ENCODE measurements at places on chromosomes 2 and 18. TPM values are rescaled to one million over a fixed set of nuclear protein-coding genes. Genes with fewer than 3 reads are reported as not detected.

DNA sequence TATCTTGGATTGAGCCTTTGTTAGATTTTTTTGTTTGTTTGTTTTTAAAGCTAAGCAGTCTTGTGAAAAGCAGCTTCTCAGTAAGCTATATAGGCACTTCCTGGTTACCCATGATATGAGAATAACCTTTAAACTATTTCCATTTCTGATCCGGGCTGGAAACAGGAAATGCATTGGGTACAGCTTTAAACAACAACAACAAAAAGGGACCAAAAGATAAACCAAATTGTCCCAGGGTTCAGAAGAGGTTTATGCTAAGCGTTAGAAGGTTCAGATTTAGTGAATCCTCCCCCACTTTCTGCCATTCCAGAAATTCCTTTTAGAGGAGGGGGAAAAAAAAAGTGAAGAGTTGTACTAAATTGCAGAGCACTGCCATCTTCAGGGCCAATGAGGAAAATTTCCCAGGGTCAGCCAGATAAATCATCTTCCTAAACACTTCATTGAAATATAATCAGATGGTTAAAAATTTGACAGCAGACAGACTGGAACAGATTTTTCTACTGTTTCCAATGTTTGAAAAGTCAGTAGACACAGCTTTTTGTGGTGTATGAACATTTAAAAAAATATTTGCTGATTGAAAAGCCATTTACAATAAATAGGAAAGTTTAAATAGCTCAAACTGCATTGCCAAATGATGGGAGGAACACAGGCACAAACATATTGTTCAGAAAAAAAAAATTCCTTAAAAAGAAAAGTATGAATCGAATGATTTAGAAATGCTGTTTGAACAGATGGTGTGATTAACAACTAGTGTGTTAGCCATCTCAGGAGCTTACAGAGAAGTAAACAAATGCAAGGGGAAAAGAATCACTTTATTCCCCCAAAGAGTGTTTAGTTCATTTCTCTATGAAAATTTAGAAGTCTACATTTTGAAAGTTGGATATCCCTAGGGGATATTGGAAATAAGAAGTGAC lies 189.9 kb upstream of the TANK start:
- H3K36me3 ChIP-seq: no peaks in the 10 kb centered on the region
- no peaks in the 10 kb centered on the region for H3K27me3 ChIP-seq
- peak; percentile 6 for DNase-seq

DNA sequence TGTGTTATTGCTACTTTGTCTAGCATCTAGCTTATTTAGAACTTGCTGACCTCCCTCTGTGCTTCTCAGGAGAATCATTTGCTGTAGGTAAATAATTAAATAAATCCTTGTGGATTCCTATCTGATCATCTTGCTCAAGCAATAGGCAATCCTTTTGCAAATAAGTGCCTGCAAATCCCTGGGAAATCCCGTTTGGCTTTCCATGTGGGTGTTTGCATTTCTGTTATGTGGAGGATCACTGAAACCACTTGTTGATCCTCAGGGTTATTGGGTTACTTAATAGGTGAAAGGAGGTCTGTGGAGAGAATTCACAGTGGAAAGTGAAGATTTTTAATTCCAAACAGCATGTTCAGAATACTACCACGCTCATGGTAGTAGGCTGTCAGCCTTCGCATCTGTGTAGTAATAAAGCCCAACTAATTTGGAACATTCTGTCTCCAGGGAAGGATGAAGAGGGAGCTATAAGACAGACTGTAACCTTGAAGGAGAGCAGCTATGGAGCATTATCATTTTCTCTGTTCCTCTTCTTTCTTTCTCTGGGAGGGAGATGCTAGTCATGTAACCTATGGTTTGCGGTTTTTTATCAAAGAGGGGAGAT lies 72.5 kb downstream of the GULP1 start:
- H3K27ac ChIP-seq: no peak overlapping the region
- no peak overlapping the region for H3K4me3 ChIP-seq
- H3K36me3 ChIP-seq: no peaks in the 10 kb centered on the region
- no peaks in the 10 kb centered on the region for H3K4me1 ChIP-seq
- no peaks in the 10 kb centered on the region for H3K27me3 ChIP-seq

GRCh38 chr2:196696423-196697079 lies 57.0 kb downstream of the CCDC150 start:
- H3K27ac ChIP-seq: no peak overlapping the region
- H3K36me3 ChIP-seq: no peaks in the 10 kb centered on the region
- H3K4me3 ChIP-seq: no peak overlapping the region
- DNase-seq: no peak
- no peaks in the 10 kb centered on the region for H3K27me3 ChIP-seq
- no peaks in the 10 kb centered on the region for H3K4me1 ChIP-seq

DNA sequence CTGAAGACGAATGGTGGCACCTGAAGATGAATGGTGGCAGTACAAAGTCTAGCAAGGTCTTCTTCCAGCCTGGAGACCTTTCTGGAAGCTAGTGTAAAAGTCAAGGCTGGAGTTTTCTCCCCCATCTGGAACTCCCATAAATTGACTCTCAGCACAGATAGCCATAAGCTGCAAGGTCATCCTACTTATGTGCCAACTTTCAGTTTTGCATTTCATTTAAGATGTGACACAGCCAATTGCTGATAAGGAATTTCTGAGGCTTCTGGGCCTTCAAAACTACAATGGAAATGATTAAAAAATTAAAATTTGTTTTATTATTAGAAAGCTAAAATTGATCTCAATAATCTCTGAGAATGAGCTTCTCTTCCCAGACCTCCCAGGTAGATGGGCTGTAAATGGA lies 10.2 kb downstream of the XDH start:
- no peak overlapping the region for H3K27ac ChIP-seq
- no peaks in the 10 kb centered on the region for H3K4me1 ChIP-seq
- DNase-seq: no peak
- no peaks in the 10 kb centered on the region for H3K27me3 ChIP-seq
- no peak overlapping the region for H3K4me3 ChIP-seq
- no peaks in the 10 kb centered on the region for H3K36me3 ChIP-seq

DNA sequence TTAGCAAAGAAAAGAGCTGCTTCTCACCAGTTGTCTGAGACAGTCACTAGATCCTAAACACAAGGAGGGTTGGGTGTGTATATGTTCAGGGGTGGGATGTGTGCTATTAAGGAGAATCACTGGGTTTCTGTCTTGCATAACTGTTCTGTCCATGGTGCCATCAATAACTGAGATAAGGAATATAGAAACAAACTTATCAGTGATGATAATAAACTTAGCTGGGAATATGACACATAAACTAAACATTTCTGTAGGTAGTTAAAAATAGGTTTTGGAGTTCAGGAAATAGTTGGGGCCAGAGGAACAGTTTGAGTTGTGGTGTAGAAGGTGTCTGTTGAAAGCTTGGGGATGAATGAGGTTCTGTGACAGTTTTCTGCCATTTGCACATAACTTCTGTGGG lies 17.4 kb downstream of the NAPG start:
- H3K36me3 ChIP-seq: peaks cover 73% of the 10 kb centered on the region
- H3K27me3 ChIP-seq: no peaks in the 10 kb centered on the region
- H3K27ac ChIP-seq: no peak overlapping the region
- no peak overlapping the region for H3K4me3 ChIP-seq
- no peaks in the 10 kb centered on the region for H3K4me1 ChIP-seq

DNA sequence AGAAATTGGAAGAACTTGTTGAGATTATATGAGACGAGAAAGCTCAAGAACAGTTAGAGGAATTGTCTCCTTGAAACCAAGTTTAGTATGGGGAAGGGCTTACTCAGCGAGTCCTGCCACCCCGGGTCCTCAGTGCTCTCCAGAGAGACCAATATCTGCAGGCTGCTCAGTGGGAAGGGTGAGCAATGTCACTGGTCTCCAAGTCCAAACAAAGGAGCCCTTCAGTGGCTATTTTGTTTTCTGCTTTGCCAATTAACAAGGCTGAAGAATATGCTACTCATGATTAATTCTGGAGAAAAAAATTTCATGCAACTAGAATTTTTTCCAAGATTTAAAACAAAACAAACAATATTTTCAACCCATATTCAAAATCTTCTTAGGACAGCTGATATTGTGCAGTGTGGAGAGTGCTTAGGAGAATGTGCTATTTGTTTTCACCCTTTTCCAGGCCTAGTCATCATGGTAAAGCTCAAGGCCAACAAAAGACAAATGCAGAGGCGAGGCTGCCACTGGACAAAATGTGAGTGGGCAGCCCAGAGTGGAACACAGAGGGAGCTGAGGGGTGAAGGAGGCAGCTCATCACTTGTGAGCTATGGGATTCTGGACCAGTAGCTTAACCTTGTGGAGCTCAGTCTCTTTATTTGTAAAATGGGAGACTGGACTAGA lies 83.8 kb upstream of the TMEM17 start:
- H3K27ac ChIP-seq: no peak overlapping the region
- H3K27me3 ChIP-seq: no peaks in the 10 kb centered on the region
- DNase-seq: no peak
- H3K4me3 ChIP-seq: no peak overlapping the region

Gene C1GALT1C1L
- not detected for total RNA-seq

Gene TSPYL6
- total RNA-seq: not detected
